ENCODE measurements at places on chromosomes 6 and 20. TPM values are rescaled to one million over a fixed set of nuclear protein-coding genes. Genes with fewer than 3 reads are reported as not detected.

Gene SLC22A16
- not detected for total RNA-seq

GRCh38 chr6:26327450-26328264 lies 37.3 kb upstream of the BTN3A2 start:
- peak; percentile 81 for DNase-seq

GRCh38 chr6:15793288-15793687 lies 130.5 kb upstream of the DTNBP1 start:
- DNase-seq: no peak

DNA sequence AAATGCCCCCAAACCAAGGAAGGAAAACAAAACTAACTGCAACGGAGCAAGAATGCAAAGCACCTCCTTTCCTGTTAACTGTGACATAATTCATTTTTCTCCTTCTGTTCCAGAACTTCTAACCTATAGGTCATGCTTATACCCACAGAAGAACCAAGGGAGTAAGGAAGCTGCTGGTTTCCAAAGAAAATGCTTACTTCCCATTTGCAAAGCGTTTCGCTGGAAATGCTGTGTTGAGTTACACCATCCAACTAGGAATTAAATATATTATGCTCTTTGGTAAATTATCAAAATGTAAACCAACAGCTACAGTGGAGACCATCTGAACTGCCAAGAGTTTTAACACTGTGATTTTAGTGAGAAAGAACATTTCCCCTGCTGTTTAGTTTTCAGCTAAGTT lies 42.9 kb downstream of the ATXN1 start:
- no peak for DNase-seq

DNA sequence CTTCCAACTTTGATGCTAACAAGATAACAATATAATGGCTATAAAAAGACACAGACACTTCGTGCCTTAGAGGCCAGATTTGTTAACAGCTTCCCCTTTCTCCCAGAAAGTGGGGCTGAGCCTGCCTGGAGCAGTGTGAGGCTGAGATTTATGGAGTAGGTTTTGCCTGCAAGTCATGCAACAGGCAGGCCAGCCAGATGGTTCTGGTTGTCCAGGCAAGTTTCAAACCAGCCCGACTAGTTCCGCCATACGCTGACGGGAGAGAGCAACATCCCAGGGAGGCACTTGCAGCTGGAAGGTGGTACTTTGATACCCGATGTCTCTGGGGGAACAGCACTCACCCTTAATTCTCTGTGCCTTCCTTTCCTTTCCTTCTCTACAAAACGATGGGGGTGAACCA lies 81.3 kb upstream of the NAA20 start:
- DNase-seq: no peak
